ENCODE measurements at places on chromosomes 6 and 20.

GRCh38 chr6:39934131-39934757, at the start of gene MOCS1:
Gene MOCS1, minus strand, starts transcription at chr6:39934462. Its CDS starts 45 bp downstream, at chr6:39934417.
- DNase-seq: peak; percentile 77

DNA sequence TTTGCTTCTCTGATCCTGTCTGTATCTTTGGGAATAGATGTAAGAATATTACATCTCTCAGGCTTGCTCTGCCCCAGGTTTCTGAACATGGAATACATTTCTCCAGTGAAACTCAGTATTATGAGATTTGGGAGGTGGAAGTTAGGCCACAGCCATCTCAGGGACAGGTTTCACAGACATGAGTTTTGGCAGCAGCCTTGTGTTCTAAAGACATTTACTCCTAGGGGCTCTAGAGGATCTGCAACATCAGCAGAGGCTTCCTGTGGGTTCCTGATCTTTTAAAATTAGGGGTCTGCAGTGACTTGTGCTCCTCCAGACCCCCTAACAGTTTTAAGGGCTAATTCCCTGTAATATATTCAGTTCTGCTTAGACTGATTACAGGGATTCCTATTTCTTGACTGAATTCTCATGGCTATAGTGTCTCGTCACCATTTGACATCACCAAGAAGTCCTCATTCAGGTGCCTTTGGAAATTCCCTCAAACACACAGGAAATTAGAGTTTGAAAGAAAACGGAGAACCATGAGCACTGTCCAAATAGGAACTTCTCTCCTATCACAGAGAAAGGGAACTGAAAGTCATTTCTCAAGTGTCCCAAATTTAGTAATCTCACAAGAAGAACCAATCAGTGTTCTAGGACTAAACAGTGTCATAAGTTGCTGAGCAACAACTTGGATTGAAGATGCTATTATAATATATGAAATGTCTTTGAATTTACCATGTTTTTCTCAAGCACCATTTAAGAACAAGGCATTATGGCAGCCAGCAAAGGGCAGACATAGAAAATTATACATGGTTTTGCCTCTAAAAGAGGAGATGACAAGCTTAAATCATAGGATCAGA, 2.5 kb upstream of the HLA-DRA start:
- no peak for DNase-seq

GRCh38 chr20:4813863-4814695, 92.4 kb downstream of the PRND start:
- no peak for DNase-seq

DNA sequence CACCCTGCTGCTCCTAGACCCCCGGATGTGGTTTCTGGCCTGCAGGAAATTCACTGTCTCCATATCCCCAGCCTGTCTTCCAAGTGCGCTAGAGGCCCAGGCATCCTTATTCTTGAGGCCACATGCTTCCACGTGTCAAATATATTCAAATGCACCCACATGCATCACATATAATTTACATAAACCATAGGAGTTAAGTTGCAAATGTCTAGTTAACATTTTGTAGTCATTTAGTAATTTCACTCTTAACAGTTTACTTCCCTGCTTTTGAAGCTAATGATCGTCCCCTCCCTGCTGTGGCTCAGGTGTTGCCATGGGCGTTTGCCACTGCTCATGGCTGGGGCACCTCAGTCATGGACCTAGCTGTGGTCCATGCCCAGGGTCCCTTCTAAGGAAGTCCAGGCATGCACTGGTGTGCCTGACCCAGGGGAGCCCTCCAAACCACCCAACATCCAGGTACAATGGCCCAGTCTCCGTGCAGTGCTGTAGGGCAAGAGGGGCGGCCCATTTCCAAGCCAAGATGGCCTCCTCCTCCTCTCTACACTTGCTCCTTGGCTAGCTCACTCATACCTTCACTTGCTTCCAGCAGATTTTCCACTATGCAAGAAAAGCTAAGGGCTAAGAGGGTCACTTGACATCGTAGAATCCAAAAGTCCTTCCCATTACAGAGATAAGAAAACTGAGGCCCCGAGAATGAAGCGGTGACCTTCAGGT, 42.4 kb downstream of the FGD2 start:
- no peak for DNase-seq

DNA sequence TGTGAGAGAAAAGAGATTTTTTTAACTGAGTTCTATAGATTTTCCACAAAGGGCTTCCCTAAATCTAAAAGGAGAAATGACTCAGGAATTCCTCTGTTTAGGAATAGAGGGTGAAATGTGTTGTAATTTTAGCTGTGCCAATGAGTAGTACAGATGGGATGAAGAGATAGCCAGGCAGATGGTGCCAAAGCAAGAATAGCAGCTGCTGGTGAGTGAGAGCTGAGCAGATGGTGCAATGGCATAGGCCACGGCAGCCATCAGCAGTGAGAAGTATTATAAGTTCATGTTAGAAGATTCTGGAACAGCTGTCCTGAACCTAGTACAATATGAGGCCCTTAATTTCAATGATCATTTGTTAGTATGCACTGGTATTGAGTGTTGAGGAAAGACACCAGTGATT, 40.2 kb upstream of the CRISP1 start:
- no peak for DNase-seq

- no peak for DNase-seq
Measured at GRCh38 chr6:89862273-89862672, 32.0 kb upstream of the GJA10 start.

DNA sequence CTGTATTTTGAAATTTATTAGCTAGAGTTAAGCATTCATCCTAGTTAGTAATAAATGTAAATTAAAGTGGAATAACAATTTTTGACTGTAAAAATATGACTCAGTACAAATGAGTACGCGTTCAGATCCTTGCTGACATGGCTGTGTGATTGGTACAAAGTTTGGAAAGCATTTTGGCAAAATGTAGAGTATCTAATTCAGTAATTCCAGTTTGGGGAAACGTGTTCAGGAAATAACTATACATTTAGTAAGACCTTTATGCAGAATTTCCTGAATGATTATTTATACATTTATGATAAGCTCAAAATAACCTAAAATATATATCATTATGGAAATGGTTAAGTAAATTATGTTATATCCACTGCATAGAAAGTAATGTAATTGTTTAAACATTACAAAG, 8.0 kb downstream of the VTA1 start:
- no peak for DNase-seq

DNA sequence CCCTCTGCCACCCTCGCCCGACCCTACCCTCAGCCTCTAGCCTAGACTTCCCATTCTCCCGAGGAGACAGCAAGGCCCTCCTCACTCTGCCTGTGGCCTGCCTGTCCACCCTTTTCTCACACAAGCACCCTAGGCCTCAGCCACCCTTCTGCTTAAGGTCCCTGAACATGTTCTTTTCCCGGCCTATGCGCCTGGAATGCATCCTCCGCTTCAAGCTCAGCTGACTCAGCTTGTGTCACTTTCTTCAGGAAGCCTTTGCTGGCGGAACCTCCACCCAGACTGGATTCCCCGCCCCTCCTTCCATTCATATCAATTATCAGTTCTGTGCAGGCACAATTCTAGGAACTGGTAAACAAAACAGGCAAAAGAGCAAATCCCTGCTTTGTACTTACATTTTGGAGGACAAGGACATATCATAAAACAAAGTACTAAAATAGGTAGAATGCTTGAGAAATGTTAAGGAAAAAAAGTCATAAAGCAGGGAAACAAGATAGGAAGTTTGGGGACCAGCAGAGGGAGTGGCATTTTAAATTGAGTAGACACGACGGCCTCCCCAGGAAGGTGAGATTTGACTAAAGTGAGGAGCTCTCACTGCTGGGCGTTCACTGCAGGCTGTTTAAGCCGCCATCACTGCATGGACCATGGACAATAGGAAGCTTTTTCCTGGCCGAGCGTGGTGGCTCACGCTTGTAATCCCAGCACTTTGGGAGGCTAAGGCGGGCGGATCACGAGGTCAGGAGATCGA, 17.9 kb upstream of the SNHG17 start:
- no peak for DNase-seq

DNA sequence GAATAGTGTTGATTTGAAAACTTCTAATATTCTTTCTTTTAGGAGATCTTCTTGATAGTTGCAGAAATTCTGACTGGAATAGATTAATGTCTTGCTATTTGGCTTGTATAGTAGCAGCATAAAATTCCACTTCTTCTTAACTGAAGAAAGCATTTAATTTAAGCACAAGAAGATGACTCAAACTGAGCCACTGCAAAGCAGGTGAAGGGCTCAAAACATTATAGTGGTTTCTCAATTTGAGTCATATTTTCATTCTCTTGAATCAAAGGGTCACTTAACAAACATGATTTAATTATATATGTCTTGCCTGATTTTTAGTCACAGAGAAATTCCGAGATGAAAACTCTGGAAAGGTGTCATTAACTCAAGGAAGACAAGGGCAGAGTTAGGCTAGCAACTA, 239.3 kb downstream of the ZNF217 start:
- DNase-seq: no peak

DNA sequence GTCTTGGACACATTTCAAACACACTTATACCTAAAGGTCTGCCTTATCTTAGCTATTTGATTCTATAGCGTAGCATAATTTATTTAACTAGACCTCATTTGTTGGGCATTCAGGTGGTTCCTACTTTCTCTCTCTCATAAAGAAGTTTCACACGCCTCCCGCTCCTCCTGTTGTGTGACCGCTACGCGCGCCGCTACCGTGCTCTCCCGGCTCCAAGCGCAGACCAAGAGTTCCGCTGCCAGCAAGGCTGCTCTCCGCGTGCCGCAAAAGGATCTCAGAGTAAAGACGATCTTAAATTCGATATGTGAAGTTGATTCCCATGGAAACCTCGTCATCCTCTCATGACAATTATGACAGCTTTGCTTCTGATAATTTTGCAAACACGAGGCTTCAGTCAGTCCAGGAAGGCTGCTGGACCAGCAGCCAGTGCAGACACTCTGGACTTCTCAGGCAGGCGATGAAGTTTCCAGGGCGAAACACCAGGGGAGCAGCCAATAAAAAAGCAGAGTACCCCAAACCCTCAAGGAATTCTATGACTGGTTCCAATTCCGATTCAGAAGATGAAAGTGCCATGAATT, 20.4 kb downstream of the PRSS16 start:
- no peak for DNase-seq

DNA sequence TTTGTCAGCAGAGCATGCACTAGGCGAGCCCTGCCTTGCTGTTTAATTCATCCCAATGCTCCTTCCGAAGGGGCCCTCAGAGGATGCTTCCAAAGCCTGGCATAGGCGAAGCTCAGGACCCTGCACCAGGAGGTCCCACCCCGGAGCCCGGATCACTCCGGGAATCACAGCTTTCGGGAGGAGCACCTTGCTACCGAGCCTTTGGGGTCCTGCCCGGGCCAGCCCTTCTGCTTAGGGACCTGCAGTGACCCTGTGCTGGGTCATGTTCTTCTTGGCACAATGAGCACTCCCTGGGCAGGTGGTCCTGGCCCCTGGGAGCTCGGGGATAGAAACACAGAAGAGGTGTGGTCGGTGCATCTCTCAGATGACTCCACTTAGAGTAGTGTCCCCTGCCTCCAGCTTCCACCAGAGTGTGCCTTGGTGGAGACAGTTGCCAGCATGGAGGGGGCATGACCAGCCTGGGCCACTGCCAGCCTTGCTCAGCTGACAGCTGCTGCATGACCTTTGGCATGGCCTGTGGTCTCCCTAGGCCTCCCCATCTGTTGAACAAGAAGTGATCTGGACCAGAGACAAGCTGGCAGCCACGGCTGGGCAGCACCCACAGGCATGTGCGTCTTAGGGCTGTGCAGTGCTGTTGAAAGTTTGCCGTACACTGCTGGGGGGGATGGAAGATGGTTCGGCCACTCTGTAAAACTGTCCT, 44.7 kb upstream of the SLCO4A1 start:
- DNase-seq: no peak

- DNase-seq: peak; percentile 50
Measured at GRCh38 chr6:157989541-157990289, 8.1 kb downstream of the SYNJ2 start.

- no peak for DNase-seq
Measured at GRCh38 chr20:49569411-49570115, 1.6 kb upstream of the PTGIS start.

GRCh38 chr6:139186242-139186641, 51.4 kb downstream of the HECA start:
- no peak for DNase-seq

- no peak for DNase-seq
Measured at GRCh38 chr20:6744180-6744579, 23.3 kb upstream of the BMP2 start.

GRCh38 chr20:33704197-33704924, 15.7 kb downstream of the PXMP4 start:
- no peak for DNase-seq

DNA sequence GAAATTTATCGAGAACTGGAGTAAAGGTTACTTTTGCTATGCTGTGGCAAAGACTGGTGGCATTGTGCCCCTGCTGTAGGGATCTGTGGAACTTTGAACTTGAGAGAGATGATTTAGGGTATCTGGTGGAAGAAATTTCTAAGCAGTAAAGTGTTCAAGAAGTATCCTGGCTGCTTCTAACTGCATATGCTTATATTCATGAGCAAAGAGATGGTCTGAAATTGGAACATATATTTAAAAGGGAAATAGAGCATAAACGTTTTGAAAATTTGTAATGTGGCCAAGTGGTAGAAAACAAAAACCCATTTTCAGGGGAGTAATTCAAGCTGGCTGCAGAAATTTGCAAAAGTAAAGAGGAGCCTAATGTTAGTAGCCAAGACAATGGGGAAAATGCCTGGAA, 12.3 kb upstream of the UFL1 start:
- DNase-seq: no peak

All from nucleus accumbens (tissue), 56 donors.